Thymus (tissue), 14 donors: ENCODE measurements at places on chromosomes 3 and 15. TPM values are rescaled to one million over a fixed set of nuclear protein-coding genes. Genes with fewer than 3 reads are reported as not detected.

- no peak for DNase-seq
Observed at GRCh38 chr15:83435202-83435601, 11.9 kb upstream of the SH3GL3 start.

GRCh38 chr3:88005066-88005465 is 53.7 kb downstream of the CGGBP1 start:
- no peak for DNase-seq

DNA sequence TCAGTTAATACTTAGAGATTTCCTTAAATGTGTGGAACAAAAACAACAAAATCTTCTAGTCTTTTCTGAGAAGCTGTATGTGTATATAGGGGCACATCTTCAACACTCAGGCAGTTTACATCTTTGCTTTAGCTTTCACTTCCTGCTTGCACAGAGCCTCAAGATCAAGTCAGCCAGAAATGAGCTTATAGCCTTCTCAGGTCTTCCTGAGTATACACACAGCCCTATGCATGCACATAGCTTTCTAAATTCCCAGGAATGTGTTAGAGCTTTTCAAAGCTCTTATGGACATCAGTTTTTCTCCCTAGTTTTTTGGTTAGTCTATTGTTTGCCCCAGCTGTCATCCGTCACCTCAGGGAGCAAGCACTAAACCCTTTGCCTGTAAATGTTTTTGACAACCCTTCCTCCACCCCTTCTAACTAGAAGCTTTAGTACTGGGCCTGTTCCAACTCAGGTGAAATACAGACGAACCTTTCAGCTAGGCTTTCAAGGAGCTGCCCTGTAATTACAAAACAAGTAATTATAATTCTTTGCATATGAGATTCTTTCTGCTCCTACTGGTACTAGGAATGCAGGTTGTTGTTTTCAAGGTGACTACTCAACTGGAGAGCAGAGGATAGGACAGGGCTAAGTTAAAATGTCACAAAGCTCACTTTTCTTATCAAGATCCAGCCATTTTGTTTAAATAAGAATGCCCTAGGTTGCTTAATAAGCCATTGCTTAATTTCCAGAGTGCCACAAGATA is 22.6 kb upstream of the MTMR10 start:
- DNase-seq: peak; percentile 40

The CRYGS gene
- 3.1 TPM for total RNA-seq

DNA sequence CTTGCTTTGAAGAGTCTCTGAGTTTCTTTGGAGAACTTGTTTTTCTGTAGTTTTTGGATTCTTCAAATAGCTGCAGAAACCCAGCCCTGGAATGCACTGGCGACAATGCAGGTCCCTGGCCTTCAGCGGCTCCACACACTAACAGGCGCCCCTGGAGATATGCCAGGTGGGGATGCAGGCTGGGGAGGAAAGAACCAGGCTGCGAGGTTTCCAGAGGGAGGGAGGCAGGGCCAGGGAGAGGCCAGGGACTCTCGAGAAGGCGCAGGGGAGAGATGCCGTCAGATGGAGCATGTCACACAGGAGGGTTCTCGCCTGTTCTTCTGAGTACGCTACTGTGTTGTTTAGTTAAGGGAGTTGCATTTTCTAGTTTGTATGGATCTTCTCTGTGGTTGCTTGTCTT is 283.1 kb downstream of the GABRG3 start:
- DNase-seq: no peak

GRCh38 chr3:63774781-63775180 is 44.3 kb upstream of the C3orf49 start:
- DNase-seq: no peak

DNA sequence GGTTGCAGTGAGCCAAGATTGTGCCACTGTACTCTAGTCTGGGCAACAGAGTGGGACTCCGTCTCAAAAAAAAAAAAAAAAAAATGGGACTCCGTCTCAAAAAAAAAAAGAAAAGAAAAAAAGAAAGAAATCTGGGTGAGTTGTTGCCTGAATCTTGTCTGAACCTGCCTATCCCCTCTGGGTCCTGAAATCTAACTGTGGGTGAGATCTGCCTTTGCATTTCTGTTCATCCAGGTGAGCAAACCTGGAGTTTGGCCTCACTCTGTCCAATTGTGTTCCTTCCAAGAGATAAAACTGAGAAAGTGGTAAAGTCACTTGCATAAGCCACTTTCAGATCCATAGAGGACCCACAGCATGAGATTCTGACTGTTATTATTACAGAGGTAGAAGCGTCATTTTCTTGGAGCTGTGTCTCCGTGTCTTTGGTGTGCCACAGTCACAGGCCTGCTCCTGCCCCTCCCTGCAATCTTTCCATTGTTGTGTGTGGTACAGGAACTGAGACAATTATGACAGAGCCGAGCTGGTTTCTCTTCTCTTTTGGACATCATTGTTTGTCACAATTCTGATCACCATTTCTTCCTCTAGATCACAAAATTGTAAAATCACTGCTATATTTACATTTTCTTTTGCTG is 235.9 kb downstream of the LPP start:
- DNase-seq: no peak

DNA sequence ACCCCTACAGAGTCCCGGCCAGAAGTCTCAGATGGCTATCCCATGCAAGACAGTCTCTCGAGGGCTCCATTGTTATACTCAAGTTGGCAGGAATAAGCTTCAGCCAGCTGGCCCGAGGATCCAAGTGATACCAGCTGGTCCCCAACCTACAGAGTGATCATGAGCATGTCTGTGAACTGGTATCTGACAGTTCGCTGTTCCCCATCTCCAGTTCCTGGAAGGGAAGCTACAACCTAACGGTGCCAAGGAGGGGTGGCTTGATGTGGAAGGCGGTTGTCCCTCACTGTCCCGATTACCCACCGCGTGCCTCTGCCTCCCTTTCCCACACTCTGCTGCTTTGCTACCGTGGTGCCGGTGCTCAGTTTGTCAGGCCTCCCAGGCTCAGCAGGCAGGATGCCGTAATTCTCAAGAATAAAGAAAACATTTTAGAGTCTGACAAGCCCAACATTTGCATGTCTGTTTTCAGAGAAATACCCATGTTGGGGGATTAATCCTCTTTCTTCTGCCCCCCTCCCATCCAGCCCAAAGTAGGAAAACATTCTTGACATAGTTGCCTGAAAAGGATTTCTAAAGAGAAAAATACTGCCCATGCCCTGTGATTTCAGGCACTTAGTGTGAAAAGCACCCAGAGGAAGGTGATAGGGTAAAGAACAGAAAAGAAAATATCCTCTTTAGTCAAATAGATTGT is 49.4 kb upstream of the HES1 start:
- no peak for DNase-seq

DNA sequence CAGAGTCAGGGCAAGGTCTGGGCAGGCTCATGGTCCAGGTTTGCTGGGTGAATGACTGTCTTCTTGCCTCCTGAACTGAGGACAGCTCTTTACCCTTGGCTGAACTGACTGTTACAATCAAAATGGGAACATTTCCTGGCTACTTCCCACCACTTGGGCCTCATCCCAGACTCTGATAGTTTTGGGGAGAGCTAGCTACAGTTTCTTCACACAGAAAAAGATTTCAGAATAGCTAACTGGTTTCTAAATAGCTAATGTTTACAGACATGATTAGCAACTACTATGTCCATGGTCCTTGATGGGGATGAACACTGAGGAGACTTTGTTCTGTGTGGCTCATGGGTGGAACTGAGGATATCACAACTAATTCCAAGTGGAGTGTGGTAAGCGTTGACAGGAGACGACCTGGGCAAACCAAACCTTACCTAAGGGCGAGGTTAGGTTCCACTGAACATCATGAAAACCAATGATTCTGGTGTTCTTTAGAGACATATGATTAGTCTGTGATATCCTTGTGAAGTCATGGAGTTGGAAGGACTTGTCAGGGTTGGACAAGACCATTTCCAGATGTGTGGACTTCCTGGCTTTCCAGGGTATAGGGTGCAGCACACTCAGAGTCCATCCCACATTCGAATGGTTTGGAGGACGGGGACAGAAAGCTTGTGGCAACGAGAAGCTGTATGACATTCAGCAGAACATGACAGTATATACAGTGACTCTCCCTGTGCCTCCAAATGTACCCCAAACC is 7.3 kb downstream of the ALPK3 start:
- no peak for DNase-seq

The PLA2G4D gene
- 0.28 TPM for total RNA-seq

The CLDN11 gene
- total RNA-seq: 0.47 TPM

GRCh38 chr3:106814231-106814630 is 563.0 kb upstream of the CCDC54 start:
- DNase-seq: no peak

GRCh38 chr3:196640297-196641018 is 964 bp downstream of the NRROS start:
- no peak for DNase-seq

The CHRNA7 gene
- 0.61 TPM for total RNA-seq

- no peak for DNase-seq
Observed at GRCh38 chr3:77042882-77043281, 3.0 kb downstream of the ROBO2 start.
